Tibial artery (tissue), 4 donors: ENCODE measurements at places on chromosomes 3 and 15.

- H3K27me3 ChIP-seq: no peaks in the 10 kb centered on the region
- no peak for DNase-seq
- H3K27ac ChIP-seq: no peak overlapping the region
- H3K4me3 ChIP-seq: no peak overlapping the region
- H3K4me1 ChIP-seq: no peaks in the 10 kb centered on the region
- no peaks in the 10 kb centered on the region for H3K36me3 ChIP-seq
These were observed 324.0 kb downstream of the DIPK2A start for GRCh38 chr3:144295613-144296012.

- no peak for DNase-seq
- H3K4me1 ChIP-seq: no peaks in the 10 kb centered on the region
- H3K36me3 ChIP-seq: no peaks in the 10 kb centered on the region
- no peak overlapping the region for H3K4me3 ChIP-seq
These were observed 271.0 kb downstream of the EDEM1 start for GRCh38 chr3:5458526-5458925.

DNA sequence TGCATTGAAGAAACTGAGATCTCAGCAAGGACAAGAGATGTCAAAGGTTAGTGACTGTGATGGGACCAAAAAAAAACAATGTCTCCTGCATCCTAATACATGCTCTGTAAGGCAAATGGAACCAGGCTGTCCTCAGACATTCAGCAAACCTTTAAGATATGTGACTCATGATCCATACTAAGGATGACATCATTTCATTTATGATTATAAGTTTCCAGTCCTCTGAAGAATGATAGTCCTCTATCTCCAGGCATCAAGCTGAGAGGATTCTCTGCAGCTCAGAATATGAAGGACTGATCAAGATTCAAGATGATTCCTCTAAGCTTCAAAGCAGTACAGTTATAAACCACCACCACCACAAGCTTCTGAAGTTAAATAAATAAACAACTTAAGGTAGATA lies 47.6 kb downstream of the SSR3 start:
- H3K27me3 ChIP-seq: no peaks in the 10 kb centered on the region
- H3K27ac ChIP-seq: no peak overlapping the region
- no peaks in the 10 kb centered on the region for H3K36me3 ChIP-seq
- H3K4me3 ChIP-seq: no peak overlapping the region
- H3K4me1 ChIP-seq: no peaks in the 10 kb centered on the region

- H3K4me3 ChIP-seq: no peak overlapping the region
- no peaks in the 10 kb centered on the region for H3K27me3 ChIP-seq
- no peaks in the 10 kb centered on the region for H3K4me1 ChIP-seq
- H3K27ac ChIP-seq: no peak overlapping the region
- no peak for DNase-seq
These were observed 34.4 kb upstream of the TNIK start for GRCh38 chr3:171494457-171495109.

- H3K36me3 ChIP-seq: no peaks in the 10 kb centered on the region
- no peak overlapping the region for H3K27ac ChIP-seq
These were observed 97.6 kb downstream of the NFKBIZ start for GRCh38 chr3:101946906-101947305.

- H3K36me3 ChIP-seq: no peaks in the 10 kb centered on the region
- no peak overlapping the region for H3K27ac ChIP-seq
- H3K27me3 ChIP-seq: no peaks in the 10 kb centered on the region
- H3K4me3 ChIP-seq: no peak overlapping the region
These were observed 128.2 kb upstream of the SLC7A14 start for GRCh38 chr3:170714122-170714521.

- H3K36me3 ChIP-seq: no peaks in the 10 kb centered on the region
- H3K4me1 ChIP-seq: no peaks in the 10 kb centered on the region
- no peak overlapping the region for H3K4me3 ChIP-seq
- no peak overlapping the region for H3K27ac ChIP-seq
- no peaks in the 10 kb centered on the region for H3K27me3 ChIP-seq
These were observed 470.1 kb downstream of the MCTP2 start for GRCh38 chr15:94701281-94701985.

DNA sequence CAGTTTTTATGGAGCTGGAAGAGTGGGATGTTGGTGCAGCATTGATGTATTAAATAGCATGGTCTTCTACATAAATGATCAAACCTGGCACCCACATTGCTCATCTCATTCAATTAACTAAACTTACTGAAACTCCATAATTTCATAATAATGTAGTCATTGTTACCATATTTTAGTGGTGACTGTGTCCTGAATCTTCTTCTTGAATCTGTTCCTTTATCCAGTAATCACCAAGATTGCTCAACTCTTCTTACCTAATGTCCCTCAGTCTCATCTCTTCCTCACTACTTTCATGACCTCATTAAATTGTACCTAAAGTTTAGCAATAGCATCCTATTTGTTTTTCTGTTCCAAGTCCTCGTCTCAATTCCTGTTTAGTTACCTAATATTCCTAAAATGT lies 69.8 kb downstream of the FGF7 start:
- H3K36me3 ChIP-seq: no peaks in the 10 kb centered on the region
- no peak for DNase-seq
- H3K27me3 ChIP-seq: no peaks in the 10 kb centered on the region
- H3K4me1 ChIP-seq: no peaks in the 10 kb centered on the region
- H3K4me3 ChIP-seq: no peak overlapping the region

DNA sequence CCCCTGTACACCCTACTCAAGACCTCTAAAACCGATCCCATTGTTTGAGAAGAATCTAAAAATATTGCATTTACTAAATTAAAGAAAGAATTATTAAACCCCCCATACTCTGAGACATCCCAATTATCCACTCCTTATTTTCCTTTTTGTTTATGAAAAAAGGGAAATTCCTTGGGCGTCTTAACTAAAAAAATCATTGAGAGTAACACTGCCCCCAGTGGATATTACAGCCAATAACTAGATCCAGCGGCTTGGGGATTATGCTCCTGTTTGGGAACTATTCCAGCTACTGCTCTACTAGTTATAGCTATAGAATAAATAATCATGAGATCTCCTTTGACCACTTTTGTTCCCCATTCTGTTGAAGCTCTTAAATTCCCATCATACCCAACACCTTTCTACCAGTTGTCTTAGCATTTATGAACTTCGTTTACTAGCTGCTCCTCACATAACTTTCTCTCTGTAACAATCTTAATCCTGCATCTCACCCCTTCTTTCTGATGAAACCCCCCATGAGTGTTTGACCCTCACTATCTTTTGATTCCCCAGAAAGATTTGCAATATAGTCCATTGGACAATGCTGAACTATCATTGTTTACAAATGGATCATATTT lies 12.7 kb upstream of the CFAP91 start:
- no peaks in the 10 kb centered on the region for H3K27me3 ChIP-seq
- no peak for DNase-seq
- no peak overlapping the region for H3K4me3 ChIP-seq
- no peaks in the 10 kb centered on the region for H3K36me3 ChIP-seq
- H3K4me1 ChIP-seq: no peaks in the 10 kb centered on the region

- H3K27me3 ChIP-seq: peaks cover 3% of the 10 kb centered on the region
- peak overlapping the region; percentile 76 for H3K27ac ChIP-seq
- H3K4me1 ChIP-seq: peaks cover 48% of the 10 kb centered on the region
- H3K36me3 ChIP-seq: no peaks in the 10 kb centered on the region
- peak overlapping the region; percentile 52 for H3K4me3 ChIP-seq
These were observed 1.2 kb downstream of the MECOM start for GRCh38 chr3:169662132-169662842.

GRCh38 chr3:183533412-183534132 lies 21.9 kb downstream of the KLHL6 start:
- no peak for DNase-seq
- H3K4me3 ChIP-seq: no peak overlapping the region
- H3K27ac ChIP-seq: no peak overlapping the region
- H3K4me1 ChIP-seq: peaks cover 4% of the 10 kb centered on the region

- DNase-seq: no peak
- H3K4me1 ChIP-seq: peaks cover 38% of the 10 kb centered on the region
- no peak overlapping the region for H3K4me3 ChIP-seq
These were observed 18.5 kb downstream of the GRAMD2A start for GRCh38 chr15:72178976-72179585.

DNA sequence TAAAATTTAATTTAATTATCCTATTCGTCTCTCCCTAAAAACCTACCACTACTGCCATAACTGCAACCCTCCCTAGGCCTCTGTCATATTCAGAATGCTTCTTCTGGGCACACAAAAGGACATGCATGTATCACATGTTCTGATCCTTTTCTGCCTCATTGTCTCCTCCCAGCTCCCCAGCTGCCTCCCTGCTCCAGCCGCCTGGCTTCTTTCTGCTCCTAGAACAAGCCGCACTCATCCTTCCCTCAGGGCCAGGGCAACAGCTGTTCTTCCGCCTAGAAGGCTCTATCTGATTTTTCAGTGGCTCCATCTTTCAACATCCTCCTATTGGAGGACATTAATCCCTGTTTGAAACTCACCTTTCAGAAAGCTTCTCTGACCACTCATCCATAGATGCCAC lies 38.6 kb downstream of the TMED3 start:
- no peak for DNase-seq
- H3K27me3 ChIP-seq: no peaks in the 10 kb centered on the region
- H3K27ac ChIP-seq: no peak overlapping the region
- no peak overlapping the region for H3K4me3 ChIP-seq
- H3K36me3 ChIP-seq: no peaks in the 10 kb centered on the region

DNA sequence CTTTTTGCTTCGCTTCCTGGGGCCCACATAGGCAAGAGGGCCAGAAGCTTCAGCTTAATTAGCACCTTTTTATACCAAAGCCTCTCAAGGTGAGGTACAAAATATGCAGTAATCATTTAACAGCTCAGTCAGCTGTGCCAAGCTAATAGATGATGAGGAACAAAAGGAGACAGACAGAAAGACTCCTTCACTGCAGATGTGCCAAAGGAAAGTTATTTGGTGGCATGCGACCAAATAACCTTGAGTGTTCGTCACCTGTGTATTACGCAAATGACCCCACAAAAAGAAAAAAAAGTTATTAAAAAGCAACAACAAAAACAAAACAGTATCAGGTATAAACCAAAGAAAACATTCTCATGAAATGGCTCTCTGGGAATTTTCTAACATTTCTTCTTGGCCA lies 325.8 kb upstream of the IGF1R start:
- H3K4me3 ChIP-seq: no peak overlapping the region
- H3K27me3 ChIP-seq: no peaks in the 10 kb centered on the region
- H3K4me1 ChIP-seq: no peaks in the 10 kb centered on the region
- H3K36me3 ChIP-seq: no peaks in the 10 kb centered on the region
- no peak overlapping the region for H3K27ac ChIP-seq
- no peak for DNase-seq

DNA sequence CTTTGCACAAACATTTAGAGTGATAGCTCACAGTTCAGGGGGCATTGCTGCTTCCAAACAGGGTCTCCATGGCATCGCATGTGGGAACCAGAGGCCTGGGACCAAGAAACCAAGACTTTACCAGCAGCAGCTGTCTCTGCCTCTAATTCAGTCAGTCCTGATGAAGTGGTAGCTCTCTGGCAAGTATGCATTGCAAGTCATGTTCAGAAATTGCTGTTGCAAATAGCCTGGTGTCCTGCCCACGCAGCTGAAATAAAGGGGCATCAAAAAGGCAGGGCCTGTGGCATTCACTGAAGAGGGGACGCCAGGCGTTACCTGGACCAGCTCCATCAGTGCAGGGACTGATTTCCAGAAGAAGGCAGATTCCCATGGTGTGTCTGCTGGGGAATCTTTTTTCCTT lies 121.3 kb downstream of the CD47 start:
- H3K27me3 ChIP-seq: no peaks in the 10 kb centered on the region
- no peaks in the 10 kb centered on the region for H3K36me3 ChIP-seq
- no peak for DNase-seq
- H3K4me3 ChIP-seq: no peak overlapping the region
- peaks cover 15% of the 10 kb centered on the region for H3K4me1 ChIP-seq
- H3K27ac ChIP-seq: no peak overlapping the region

DNA sequence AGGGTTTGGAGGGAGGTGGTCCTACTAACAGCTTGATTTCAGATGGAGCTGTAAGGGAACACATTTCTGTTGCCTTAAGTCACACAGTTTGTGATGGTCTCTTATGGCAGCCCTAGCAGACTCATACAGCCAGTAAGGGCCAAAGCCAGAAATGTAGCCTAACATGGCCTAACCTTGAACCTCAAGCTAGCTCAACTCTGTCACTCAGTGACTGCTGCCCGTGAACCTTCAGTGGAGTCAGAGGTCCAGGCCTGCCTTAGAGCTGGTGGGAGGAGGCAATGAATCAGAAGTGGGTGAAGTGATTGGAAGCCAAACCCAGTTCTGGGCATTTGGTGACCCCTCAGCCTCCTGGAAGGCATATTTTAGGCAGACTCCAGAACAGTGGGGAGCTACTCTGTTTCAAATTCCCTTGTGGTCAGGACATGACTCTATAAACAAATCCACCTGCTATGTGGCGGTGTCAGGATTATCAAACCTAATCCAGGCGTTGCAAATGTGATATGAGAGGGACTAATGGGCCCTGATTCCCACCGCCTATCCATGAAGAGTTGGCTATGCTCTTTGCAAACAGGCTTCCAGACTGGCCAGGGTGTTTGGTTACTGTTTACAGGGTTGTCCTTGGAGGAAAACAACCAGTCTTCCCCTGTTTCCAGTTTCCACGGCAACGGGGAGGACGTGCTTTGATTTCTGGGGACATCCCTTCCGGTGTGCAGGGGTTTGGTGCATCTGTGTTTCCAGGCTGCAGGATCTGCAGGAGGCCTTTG lies 105.9 kb upstream of the AGBL1 start:
- H3K4me1 ChIP-seq: no peaks in the 10 kb centered on the region
- H3K27me3 ChIP-seq: no peaks in the 10 kb centered on the region
- no peak for DNase-seq
- no peaks in the 10 kb centered on the region for H3K36me3 ChIP-seq
- no peak overlapping the region for H3K4me3 ChIP-seq

DNA sequence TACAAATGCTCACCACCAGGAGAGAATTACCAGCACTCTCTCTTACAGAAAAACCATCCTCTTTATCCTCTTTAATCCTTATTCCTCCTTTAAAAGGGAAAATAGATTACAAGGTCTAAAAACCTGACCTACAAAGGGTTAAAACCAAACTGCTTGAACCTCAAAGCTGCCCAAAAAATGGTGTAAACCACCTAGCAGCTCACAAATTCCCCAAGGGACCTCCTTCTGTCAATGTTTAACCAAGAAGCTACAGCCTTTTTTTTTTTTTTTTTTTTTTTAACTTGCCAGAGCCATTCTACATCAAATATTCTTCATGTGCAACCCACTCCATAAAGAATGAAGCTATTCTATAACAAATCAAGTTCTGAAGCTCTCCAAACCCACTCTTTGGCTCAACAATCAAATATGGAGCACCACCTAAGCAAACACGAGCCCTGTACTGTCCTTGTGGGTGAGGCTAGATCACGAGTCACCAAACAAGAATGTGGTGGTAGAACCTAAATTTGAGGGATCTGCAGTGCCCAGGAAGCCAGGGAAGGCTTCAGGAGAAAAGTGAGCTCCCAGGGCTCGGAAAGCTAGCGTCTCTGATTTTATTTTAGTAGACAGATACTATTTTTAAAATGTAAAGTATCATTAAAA lies 20.1 kb downstream of the OSBPL10 start:
- no peak for DNase-seq
- no peaks in the 10 kb centered on the region for H3K36me3 ChIP-seq
- peaks cover 24% of the 10 kb centered on the region for H3K4me1 ChIP-seq

GRCh38 chr3:86147119-86147518 lies 843.8 kb downstream of the VGLL3 start:
- no peak overlapping the region for H3K27ac ChIP-seq
- no peaks in the 10 kb centered on the region for H3K4me1 ChIP-seq
- H3K4me3 ChIP-seq: no peak overlapping the region
- no peaks in the 10 kb centered on the region for H3K36me3 ChIP-seq
- H3K27me3 ChIP-seq: no peaks in the 10 kb centered on the region
